Stomach (tissue), 19 donors: ENCODE measurements at places on chromosomes 4 and X.

DNA sequence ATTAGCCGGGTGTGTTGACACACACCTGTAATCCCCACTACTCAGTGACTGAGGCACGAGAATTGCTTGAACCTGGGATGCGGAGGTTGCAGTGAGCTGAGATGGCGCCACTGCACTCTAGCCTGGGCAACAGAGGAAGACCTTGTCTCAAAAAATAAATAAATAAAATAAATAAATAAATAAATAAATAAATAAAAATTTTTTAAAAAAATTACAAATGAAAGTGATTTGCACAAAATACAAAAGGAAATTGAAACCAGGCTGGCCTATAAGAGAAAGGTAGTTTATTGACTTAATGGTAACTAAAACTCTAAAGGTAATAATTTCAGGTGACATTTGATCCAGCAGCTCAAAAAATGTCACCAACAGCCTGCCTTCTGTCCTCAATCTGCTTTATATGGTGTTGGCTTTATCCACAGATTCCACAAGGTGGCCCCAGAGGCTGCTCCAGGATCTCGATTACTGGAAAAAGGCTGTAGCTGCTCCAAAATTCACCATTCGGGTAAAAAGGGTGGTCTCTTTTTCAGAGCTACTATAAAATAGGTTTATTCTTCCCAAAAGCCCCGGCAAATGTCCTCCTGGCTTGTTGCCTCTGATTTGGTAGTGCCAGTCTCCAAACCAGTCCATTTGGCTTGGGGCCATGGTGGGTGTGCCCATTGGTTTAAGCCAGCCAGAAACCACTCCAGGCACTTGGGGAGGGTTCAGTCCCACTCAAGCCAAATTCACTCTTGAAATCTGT is 61.4 kb upstream of the TRIM2 start:
- peak; percentile 93 for DNase-seq

- DNase-seq = no peak
These were observed 132.4 kb upstream of the USP9X start for GRCh38 chrX:40952855-40953254.

- no peak for DNase-seq
These were observed 44.5 kb downstream of the SCFD2 start for GRCh38 chr4:53321151-53321983.

- DNase-seq = no peak
These were observed 36.9 kb upstream of the PROM1 start for GRCh38 chr4:16120720-16121119.

- no peak for DNase-seq
These were observed 20.9 kb upstream of the CD99L2 start for GRCh38 chrX:150919401-150919800.

- no peak for DNase-seq
These were observed 12.2 kb downstream of the ASMTL start for GRCh38 chrX:1440506-1440905.

GRCh38 chr4:42425146-42426065 is 28.1 kb downstream of the SHISA3 start:
- no peak for DNase-seq
